Memory B cell (primary cell): ENCODE measurements at places on chromosomes 3 and 15.

DNA sequence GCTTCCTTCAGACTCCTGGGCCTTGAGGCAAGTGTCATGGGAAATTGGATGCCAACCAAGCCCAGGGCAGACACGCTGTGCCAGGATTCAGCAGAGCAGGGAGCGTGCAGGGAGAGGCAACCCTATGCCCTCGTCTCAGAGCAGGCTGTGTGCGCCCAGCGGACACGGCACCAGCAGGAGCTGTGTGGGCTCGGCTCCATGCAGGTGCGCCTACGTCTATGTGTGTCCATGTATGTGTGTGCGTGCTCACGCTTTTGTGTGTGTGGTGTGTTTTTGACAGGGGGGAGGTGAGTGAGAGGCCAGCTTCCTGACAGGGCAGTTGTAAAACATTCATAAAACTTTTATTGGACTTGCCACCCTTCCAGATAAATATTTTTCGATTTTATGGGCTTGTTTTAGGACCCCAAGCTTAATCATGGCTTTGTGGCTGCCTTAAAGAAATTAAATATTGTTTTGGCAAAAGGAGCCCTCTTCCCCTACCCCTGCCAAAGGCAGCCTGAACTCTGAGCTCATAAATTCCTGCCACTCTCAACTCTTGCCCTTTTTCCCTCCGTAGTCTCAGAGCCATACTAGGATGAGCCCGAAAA lies 84.4 kb downstream of the DNAJB8 start:
- no peak overlapping the region for H3K27ac ChIP-seq
- H3K36me3 ChIP-seq, result peaks cover 14% of the 10 kb centered on the region
- H3K27me3 ChIP-seq, result no peaks in the 10 kb centered on the region
- no peak for DNase-seq
- peaks cover 4% of the 10 kb centered on the region for H3K4me1 ChIP-seq
- no peak overlapping the region for H3K4me3 ChIP-seq

GRCh38 chr3:134110963-134111362 lies 81.2 kb upstream of the SLCO2A1 start:
- DNase-seq, result no peak
- peaks cover 3% of the 10 kb centered on the region for H3K27me3 ChIP-seq
- H3K36me3 ChIP-seq, result peaks cover 1% of the 10 kb centered on the region

- no peak overlapping the region for H3K27ac ChIP-seq
- H3K36me3 ChIP-seq, result no peaks in the 10 kb centered on the region
- no peaks in the 10 kb centered on the region for H3K4me1 ChIP-seq
- H3K27me3 ChIP-seq, result peaks cover 3% of the 10 kb centered on the region
- H3K4me3 ChIP-seq, result no peak overlapping the region
- DNase-seq, result no peak
Measured at GRCh38 chr15:51313074-51313393, 25.4 kb downstream of the CYP19A1 start.

- H3K4me1 ChIP-seq, result peaks cover 26% of the 10 kb centered on the region
- no peaks in the 10 kb centered on the region for H3K27me3 ChIP-seq
- peak overlapping the region; percentile 58 for H3K27ac ChIP-seq
- no peak overlapping the region for H3K4me3 ChIP-seq
- H3K36me3 ChIP-seq, result peaks cover 43% of the 10 kb centered on the region
Measured at GRCh38 chr15:78928616-78929093, 16.2 kb downstream of the CTSH start.

DNA sequence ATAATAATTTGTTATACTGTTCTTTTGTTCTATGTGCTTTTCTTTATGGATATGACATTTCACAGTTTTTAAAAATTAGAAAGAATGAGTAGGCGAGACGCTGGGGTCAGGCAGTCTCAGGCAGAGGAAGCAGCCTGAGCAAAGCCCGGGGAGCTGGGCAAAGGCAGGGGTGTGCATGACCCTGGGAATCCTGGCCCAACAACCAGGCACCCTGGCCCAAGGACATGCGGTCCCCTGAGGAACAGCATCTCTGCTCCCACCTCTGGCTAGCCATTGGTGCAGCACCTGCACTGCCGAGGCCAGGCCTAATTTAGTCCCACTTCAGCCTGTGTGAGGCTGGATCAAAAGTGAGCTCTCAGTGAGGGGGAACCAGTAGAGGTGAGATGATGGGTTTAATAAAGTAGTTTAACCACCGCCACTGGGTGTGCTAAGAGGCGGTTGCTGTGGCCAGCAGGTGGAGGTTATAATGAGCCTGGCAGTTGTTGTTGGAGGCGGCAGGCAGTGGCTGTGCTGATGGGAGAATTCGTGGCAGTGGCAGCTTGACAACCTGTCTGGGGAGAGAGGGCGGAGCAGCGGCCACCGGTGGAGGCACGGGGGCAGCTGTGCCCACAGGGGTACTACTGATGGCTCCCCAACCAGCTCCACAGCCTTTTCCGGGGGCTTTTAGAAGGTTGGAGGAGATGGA lies 41.5 kb downstream of the PRKCD start:
- H3K4me3 ChIP-seq, result no peak overlapping the region
- no peak for DNase-seq
- H3K36me3 ChIP-seq, result peaks cover 6% of the 10 kb centered on the region
- H3K27me3 ChIP-seq, result no peaks in the 10 kb centered on the region
- H3K27ac ChIP-seq, result no peak overlapping the region

GRCh38 chr3:151859905-151860304 lies 13.5 kb upstream of the SUCNR1 start:
- no peak overlapping the region for H3K27ac ChIP-seq
- peaks cover 1% of the 10 kb centered on the region for H3K27me3 ChIP-seq
- no peak overlapping the region for H3K4me3 ChIP-seq
- H3K36me3 ChIP-seq, result peaks cover 2% of the 10 kb centered on the region

DNA sequence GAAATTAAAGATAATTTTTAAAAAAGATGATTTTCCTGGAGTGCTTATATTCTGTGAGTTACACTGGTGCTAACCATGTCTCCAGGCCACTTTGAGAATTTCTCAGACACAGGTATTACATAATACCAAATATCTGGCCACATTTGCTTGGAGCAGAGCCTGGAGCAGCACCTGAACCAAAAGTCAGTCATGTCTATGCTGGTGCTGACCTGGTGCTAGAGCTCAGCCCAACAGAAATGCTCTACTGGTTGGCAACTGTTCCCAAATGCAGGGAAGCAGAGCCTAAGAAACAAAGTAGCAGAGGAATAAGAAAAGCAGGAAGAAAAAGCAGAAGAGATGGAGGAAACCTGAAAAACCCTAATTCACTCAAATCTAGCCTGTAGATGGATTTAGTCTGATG lies 135.7 kb upstream of the SLC7A14 start:
- H3K4me3 ChIP-seq, result no peak overlapping the region
- H3K27me3 ChIP-seq, result peaks cover 7% of the 10 kb centered on the region
- H3K36me3 ChIP-seq, result no peaks in the 10 kb centered on the region
- no peak for DNase-seq

GRCh38 chr3:150286390-150287147 lies 121.5 kb upstream of the TSC22D2 start:
- no peaks in the 10 kb centered on the region for H3K4me1 ChIP-seq
- no peak overlapping the region for H3K4me3 ChIP-seq
- H3K27me3 ChIP-seq, result peaks cover 3% of the 10 kb centered on the region
- H3K27ac ChIP-seq, result no peak overlapping the region
- peak; percentile 45 for DNase-seq

- H3K4me1 ChIP-seq, result peaks cover 9% of the 10 kb centered on the region
- no peak overlapping the region for H3K27ac ChIP-seq
- peaks cover 3% of the 10 kb centered on the region for H3K36me3 ChIP-seq
- no peaks in the 10 kb centered on the region for H3K27me3 ChIP-seq
- H3K4me3 ChIP-seq, result no peak overlapping the region
- DNase-seq, result no peak
Measured at GRCh38 chr15:69167218-69167846, 6.9 kb downstream of the GLCE start.

DNA sequence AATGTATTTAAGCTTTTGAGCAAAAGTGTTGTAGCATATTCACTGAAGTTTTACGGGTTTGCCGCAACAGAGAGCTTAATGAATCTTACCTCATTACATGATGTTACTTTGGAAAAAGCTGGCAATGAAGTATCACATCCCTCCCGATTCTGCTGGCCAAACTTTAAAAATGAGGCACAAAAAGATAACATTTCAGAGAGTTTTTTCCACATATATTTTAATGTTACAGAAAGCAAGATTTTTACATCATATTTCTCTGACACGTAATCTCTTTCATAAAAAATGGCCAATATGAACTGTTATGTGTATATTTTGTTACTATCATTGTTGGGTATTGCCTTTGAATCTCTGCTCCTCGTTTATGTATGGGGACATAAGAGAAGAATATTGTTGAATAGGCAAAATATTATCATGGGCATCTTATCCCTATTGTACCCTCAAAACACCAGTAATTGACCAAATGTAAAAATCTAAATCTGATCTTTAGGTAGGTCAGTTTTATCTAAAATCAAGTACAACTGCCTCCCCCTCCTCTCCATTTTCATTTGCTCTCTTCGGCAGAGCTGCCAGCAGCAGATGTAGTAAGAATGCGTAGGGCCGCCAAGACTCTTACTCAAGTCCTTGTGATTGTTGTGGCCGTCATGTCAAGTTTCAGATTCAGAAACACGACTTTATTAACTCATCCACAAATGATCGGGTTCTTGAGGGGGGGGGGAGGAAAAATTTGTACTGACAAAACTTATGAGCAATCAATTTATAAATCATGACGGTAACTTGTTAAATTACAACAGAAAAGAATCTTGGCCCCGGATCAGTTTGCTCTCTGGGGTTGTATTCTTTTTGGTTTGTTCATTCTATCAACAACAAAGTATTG lies 106.7 kb upstream of the THRB start:
- no peak overlapping the region for H3K4me3 ChIP-seq
- H3K4me1 ChIP-seq, result no peaks in the 10 kb centered on the region
- H3K27me3 ChIP-seq, result no peaks in the 10 kb centered on the region
- no peak overlapping the region for H3K27ac ChIP-seq
- H3K36me3 ChIP-seq, result no peaks in the 10 kb centered on the region
- DNase-seq, result no peak

DNA sequence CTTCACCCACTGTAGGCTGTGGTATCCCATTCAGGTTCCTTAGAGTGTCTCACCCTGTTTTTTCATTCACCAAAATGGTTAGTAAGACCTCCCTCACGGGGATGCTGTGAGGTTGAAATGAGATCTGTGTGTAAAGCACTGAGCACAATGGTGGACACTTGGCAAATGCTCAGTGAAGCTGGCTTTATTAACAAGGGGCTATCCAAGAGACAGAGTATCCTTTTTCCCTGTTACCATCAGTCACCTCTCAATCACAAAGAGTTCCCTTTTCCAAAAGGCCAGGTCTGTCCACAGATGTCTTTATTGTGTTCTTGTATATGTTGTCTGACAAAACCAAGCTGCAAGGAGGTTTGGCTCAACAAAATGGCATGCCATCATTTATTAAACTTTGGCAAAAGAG lies 138.9 kb upstream of the RARB start:
- no peak overlapping the region for H3K27ac ChIP-seq
- H3K4me3 ChIP-seq, result no peak overlapping the region
- no peaks in the 10 kb centered on the region for H3K36me3 ChIP-seq
- H3K27me3 ChIP-seq, result no peaks in the 10 kb centered on the region

GRCh38 chr3:14687360-14687759 lies 12.4 kb downstream of the C3orf20 start:
- no peak for DNase-seq
- H3K4me3 ChIP-seq, result no peak overlapping the region
- H3K27me3 ChIP-seq, result peaks cover 19% of the 10 kb centered on the region
- H3K4me1 ChIP-seq, result peaks cover 20% of the 10 kb centered on the region
- H3K36me3 ChIP-seq, result no peaks in the 10 kb centered on the region
- no peak overlapping the region for H3K27ac ChIP-seq
